ENCODE measurements at places on chromosomes 11 and 22.
A peak's percentile ranks its signal among the peaks of the same experiment; 100 is the strongest.

DNA sequence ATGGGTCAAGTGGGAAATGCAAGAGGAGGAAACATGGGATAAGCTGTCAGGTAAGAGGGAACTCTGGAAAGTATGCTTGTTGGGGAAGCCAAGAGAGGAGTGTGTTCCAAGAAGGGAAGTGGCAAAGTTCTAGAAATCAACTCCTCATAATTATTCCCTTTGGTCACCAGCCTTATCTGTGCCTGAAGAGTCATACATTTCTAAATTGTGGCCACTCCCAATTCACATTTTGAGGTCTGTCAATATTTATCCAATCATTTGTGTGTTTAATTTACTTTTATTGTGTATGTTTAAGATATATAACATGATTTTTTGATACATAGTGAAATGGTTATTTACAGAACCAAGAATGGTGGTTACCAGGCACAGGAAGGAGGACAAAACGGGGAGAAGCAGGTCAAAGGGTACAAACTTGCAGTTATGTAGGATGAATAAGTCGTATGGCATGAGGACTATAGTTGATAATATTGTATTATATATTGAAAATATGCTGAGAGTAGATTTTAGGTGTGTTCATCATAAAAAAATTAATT, 131.7 kb downstream of the GRIA4 start:
- DNase-seq, result no peak

GRCh38 chr11:76763573-76764346, 19.4 kb upstream of the TSKU start:
- no peak for DNase-seq

- DNase-seq, result peak; percentile 68
Observed at GRCh38 chr11:131488238-131488637, 117.8 kb downstream of the NTM start.

GRCh38 chr11:84224042-84224441, 937.9 kb upstream of the CCDC90B start:
- no peak for DNase-seq

DNA sequence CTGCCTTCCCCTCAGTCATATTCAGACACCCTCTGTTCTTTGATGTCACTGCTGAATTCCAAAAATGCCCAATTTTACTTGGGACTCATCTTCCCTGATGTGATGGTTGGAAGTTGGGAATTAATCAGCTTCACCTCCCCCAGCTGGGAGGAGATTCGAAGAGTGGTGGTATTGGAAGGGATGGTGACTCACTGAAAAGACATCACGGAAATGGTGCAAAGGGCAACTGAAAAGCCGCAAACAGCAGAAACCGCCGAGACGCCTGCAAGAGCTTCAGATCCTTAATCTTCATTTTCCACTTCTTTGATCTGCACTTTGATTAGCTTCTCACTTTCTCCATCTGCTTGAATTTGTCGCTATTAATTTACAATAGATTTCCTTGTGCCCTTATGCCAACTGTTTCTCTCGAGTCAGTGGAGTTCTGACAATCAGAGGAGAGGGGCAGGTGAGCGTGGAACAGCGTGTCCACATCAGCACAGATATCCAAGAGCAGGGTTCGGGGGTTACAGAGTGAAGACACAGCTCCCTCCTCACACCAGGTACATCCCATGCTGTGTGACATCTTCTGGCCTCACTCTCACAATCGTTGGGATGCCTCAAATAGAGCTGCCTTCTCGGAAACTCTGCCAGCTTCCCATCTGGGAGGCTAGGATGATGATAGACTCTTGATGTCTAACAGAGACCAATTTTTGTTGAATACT, 325.4 kb downstream of the BRD1 start:
- no peak for DNase-seq

- DNase-seq, result no peak
Observed at GRCh38 chr11:133011604-133012003, 520.7 kb downstream of the OPCML start.

- DNase-seq, result no peak
Observed at GRCh38 chr11:86202013-86202336, 42.6 kb upstream of the EED start.

- no peak for DNase-seq
Observed at GRCh38 chr22:26267856-26268255, 98.6 kb downstream of the SEZ6L start.

DNA sequence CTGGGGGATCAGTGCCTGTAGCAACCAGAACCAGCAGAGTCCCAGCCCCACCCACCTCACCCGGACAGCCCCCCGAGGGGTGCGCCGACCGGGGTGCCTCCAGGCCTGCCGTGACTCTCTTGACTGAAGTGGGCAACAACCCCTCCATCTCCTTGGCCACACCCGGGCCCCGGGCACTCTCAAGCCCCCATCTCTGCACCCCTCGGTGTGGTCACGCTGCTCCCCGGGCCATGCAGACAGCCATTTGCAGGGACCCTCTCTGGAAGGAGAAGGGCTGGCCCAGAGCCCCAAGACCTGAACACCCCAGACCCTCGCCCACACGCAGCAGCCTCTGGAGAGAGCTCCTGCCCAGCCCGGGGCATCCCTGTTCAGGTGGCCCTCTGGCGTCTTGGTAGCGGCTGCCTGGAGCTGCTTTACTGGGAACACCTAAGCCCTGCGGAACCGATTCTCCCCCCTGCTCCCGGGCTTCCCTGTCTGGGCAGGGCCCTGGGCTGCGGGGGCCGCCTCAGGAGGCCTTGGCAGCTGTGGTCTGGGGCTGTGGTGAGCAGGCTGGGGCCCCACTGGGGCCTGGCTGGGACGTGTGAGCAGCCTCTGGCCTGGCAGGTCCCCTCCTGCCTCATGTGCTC, 84.9 kb downstream of the WNT7B start:
- no peak for DNase-seq

DNA sequence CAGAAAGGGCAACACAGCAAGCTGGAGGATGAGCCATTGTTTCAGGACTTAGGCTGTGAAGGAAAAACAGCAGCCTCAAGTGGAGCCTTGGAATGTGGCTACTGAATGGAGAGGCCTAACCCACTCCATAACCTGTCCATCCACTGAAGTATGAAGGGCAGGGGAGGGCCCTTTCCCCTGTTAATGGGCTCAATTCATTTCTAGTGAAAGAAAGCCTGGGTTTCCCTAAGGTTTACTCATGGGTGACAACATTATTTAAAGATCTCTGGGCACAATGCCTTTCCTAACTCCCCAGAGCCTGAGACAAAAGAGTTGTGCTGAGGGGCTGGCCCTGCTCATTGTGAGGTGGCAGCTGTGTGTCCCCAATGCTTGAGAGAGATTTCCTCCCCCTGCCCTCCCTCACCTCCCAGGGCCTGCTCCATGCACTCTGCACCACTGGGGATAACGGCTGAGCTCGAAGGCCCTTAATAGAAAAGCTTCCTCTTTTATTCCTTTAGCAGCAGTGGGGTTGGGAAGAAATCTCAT, 83.8 kb downstream of the ME3 start:
- DNase-seq, result no peak

- DNase-seq, result no peak
Observed at GRCh38 chr11:58958500-58958899, 19.2 kb downstream of the GLYATL1 start.

GRCh38 chr22:19687561-19688300, 26.6 kb upstream of the SEPTIN5 start:
- DNase-seq, result no peak

DNA sequence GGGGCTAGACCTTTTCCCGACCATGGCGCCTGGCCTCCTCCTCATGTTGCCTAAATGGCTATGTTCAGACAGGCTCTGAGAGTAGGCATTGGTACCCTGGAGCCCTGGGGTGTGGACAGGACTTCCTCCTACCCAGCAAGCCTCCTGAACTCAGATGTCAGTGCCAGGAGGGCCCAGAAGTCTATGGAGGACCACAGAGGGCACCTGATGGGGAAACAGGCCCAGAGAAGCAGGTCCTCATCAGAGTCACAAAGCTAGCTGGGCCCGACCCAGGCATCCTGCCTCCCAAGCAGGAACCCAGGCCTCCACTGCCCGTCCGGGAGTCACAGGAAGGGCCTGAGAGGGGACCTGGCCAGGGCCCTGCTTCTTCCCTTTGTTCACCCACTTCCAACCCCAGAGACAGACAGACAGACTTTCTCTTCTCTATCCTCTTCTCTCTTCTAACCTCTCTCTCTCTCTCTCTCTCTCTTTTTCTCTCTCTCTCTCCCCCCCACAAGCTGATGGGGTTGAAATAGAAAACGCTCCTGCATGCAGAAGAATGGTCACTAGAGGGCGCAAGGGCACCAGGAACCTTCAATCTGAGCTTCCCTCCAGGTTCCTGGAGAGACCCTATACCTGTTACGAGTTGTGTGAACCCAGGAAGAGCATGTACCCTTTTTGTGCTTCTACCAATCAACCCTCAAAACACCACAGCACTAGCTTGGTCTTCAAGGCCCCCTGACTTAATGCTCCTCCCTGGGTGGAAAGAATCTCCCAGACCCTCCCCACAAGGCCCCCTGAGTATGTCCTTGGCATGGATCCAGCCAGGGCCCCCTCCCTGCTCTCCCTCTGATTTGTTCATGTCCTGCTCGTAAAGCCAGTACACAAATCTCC, 27.1 kb downstream of the ARAP1 start:
- peak; percentile 78 for DNase-seq

DNA sequence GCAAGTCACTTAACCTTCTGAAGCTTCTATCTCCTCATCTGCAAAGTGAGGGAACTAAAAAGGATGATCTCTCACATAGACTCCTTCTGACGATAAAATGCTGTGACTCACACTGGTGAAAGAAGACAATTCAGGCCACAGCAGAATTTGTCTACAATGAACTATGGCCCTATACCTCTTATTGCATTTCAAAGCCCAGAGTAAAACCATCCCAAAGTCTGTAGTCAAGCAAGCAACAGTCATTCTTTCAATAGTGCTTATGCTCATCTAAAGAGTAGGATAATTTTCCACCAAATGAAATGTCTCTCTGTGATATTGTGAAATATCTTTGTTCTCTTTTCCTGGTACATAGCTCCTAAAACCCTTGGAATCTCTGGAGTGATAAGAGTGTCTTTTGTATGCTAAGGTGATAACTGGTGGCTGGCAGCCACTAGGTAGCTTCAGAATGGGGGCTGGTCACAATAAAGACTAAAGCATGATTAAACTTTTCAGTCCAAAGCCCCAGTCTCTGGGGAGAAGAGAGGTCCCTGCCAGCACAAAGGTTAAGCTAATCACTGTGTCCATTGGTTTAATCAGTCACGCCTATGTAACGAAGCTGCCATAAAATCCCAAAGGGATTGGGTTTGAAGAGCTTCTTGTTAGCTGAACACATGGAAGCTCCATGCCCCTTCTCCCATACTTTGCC, 30.8 kb downstream of the SYTL2 start:
- no peak for DNase-seq

- no peak for DNase-seq
Observed at GRCh38 chr11:120241277-120241676, 1.3 kb downstream of the POU2F3 start.

GRCh38 chr11:9001736-9002135, 2.1 kb downstream of the NRIP3 start:
- no peak for DNase-seq

DNA sequence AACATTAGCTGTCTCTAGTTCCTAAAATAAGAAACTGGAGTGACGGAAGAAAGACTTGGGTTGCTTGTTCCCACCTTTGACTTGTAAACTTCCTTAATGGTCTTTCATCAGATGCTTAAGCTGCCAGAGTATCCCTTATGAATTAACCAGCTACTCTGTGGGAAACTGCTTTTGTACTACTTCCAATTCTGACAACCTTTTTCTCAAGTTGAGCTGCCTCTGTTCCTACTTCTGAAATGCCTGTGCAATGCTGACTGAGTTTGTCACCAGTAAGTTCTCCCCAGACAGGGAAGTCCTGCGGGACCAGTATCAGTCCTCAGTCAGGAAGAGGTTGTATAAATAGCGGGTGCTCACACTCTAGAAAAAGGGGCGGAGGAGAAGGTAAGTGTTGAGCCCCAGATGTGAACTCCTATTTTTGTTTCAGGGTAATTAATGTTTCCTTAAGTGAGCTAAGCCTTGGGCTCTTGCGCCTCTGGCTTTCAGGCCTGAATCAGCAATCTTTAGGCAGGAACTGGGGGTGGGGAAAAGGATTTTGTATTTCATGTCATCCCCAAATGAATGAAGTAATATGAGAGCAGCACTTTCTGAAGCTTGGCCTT, 67.2 kb downstream of the CECR2 start:
- peak; percentile 64 for DNase-seq

- DNase-seq, result no peak
Observed at GRCh38 chr11:120675171-120675570, 163.6 kb downstream of the GRIK4 start.

GRCh38 chr11:2427721-2428321, 16.5 kb downstream of the TRPM5 start:
- DNase-seq, result no peak

- no peak for DNase-seq
Observed at GRCh38 chr11:33997584-33998251, 53.8 kb upstream of the CAPRIN1 start.

Data from hippocampal formation (tissue), 2 donors.